NCI-H510A treated with DMSO at 0.1 percent for 48 hours (cell line): ENCODE measurements at places on chromosomes 5 and 9.

- no peak for DNase-seq
Observed at GRCh38 chr5:175752826-175753535, 95.1 kb downstream of the HRH2 start.

DNA sequence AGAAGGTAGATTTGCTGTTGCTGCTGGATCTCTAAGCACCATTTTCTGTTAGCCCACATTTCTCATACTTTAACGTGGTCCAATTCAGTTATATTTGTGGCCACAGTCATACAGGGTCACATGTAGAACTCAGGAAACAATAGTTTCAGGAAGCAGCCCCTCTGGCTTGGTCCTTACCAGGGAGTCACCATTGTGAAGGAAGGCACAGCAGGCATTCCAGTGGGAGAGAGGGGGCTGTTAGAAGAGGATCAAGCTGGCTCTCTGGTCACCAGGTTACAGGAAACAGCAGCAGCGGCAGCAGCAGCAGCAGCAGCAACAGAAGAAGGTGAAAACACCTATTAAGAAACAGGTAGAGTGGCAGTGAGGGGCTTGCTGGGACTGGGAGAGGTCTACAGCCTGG, 14.5 kb downstream of the C9orf43 start:
- DNase-seq = no peak

GRCh38 chr5:83583859-83584258, 112.3 kb downstream of the VCAN start:
- no peak for DNase-seq

DNA sequence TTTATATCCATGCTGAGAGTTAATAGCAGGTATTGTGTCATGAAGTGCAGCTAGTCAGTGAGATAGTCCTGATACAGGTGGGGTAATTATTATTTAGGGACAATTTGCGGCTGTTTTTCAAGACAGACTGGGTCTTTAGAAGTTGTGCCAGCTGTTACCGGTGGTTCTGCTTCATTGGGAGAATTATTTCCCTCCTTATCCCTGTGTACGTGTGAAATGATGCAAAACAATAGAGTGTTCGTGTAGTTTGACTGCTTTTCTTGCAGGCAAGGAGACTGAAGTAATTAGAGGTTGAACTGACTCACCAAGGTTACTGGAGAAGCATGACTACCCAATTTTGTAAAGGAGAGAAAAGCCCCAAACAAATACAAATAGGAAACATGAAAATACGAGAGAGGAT, 101.7 kb downstream of the ARRDC3 start:
- no peak for DNase-seq

DNA sequence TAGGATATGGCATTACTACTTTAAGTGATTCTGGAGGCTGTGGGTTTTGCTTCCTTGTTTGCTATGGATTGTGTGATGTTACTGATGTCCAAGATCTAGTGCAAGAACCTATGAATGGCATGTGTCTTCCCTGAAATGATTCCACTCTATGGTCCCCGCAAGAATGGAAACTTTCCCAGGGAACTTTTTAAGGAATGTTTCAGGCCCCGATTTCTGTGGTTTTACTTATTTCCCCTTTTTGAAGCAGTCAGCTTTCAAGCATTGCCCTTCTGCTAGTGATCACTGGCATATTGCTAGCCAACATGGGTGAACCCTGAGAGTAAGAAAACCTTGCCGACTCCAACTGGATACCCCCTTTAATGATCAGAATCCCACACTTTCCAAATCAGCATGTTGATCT, 26.6 kb upstream of the CD180 start:
- no peak for DNase-seq

GRCh38 chr9:127785023-127785932, 556 bp upstream of the CDK9 start:
- peak; percentile 79 for DNase-seq

DNA sequence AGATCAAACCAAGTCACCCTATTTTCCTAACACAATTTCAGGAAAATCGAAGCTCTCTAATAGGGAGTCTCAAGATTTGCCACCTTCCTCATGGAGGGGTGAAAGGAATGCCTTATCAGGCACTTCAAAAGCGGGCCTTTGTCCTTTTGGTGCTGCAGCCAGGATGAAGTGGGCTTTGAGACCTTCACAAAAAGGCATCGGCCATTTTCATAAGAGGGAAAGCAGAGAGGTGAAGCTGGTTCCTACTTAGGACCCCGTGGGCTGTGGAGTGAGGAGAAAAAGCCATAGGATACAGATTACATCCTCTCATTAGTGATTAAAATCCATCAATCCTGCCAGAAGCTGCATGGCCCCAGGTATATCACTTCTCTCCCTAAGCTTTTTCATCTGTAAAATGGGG, 859 bp downstream of the CDKN2AIPNL start:
- DNase-seq = no peak

- peak; percentile 4 for DNase-seq
Observed at GRCh38 chr5:58462154-58462553, 2.3 kb upstream of the PLK2 start.

GRCh38 chr5:66958980-66959641, 237.5 kb downstream of the CD180 start:
- DNase-seq = no peak

GRCh38 chr9:83622939-83623678, at the start of gene IDNK:
Gene IDNK (plus strand): TSS chr9:83623143. CDS start chr9:83623172, 29 bp downstream.
- DNase-seq = peak; percentile 63

DNA sequence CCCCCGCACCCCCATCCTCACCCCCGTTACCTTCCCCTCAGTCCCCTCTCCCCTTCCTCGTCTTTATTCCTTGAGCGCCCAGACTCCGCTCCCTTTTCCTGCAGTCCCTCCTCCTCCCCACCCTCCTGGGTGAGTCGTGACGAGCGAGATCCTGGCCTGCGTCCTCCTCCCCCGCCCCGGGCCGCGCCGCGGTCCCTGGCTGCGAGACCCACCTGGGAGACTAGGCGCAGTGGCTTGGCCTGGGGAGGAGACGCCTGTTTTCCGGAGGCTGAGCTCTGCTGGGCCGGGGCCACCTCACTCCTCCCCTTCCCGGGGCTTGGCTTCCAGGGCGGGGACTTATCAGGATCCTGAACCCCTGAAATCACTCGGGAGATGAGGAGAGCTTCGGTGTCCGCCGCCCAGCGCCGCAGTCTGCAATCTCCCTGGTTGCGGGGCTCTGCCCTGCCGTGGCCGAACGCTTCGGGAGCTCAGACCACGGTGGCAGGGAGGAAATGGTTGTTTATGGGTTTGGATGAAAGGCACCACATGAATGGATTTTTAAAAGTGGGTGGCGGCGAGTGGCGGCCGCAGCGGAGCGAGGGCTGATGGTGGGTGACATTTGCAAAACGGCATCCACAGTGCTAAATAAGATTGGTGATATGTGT, 984 bp downstream of the STXBP1 start:
- peak; percentile 70 for DNase-seq

- DNase-seq = no peak
Observed at GRCh38 chr9:19442240-19442639, 33.4 kb downstream of the ACER2 start.

DNA sequence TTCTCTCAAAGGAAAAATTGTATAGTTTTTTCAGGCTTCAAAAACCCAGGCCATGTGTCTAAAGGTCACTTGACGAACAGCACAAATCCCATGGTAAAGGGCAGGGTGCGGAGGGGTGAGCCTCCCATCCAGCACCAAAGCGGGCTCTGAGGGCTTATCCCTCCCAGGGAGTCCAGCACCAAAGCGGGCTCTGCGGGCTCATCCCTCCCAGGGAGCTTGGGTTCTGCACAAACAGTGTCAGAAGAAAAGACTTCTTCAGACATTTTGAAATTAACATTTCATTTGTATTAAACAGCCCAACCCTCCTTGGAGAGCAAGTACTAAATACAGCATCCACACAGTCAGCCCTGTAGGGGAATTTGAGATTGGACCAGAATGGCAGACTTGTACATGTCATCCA, 43.0 kb upstream of the CLPTM1L start:
- DNase-seq = no peak

- no peak for DNase-seq
Observed at GRCh38 chr9:87593359-87593980, 95.8 kb downstream of the DAPK1 start.
